ENCODE measurements at places on chromosomes 1 and 21. TPM values are rescaled to one million over a fixed set of nuclear protein-coding genes. Genes with fewer than 3 reads are reported as not detected.
A peak's percentile ranks its signal among the peaks of the same experiment; 100 is the strongest.

GJA4 gene
- not detected for polyA plus RNA-seq

EXO1 gene
- polyA plus RNA-seq, result 4.9 TPM

GRCh38 chr1:53835491-53835890 is 2.6 kb downstream of the NDC1 start:
- peaks cover 2% of the 10 kb centered on the region for H3K36me3 ChIP-seq
- no peaks in the 10 kb centered on the region for H3K27me3 ChIP-seq
- H3K27ac ChIP-seq, result no peak overlapping the region
- no peaks in the 10 kb centered on the region for H3K4me1 ChIP-seq

- H3K4me3 ChIP-seq, result no peak overlapping the region
- no peaks in the 10 kb centered on the region for H3K36me3 ChIP-seq
- H3K27ac ChIP-seq, result no peak overlapping the region
- peak; percentile 5 for DNase-seq
- no peaks in the 10 kb centered on the region for H3K4me1 ChIP-seq
Measured at GRCh38 chr1:221961532-221962292, 219.8 kb upstream of the DUSP10 start.

DNA sequence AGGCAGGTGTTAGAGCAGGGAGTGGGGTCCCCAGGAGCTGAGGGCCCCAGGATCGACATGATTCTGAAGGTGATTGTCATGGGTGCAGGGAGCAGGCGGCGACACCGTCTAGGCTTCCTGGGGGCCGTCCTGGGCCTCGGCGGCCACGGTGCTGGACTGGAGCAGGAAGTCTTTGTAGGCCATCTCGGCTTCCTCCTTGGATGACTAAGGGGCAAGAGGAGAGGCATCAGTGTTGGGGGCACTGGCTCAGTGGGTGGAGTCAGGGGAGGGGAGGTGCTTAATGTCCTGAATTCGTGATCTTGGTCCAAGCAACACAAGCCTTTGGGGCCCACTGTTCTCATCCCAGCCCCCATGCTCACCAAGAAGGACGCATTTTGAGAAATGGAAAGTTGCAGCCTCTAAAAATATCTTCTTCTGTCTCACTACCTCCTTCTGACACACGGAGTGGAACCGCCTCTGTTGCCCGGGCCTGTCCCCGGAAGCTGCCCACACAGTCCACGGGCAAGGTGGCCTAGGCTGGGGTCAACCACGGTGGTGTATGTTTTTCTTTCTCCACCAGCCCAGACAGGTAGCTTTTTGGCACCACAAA is 8.6 kb upstream of the FCMR start:
- H3K36me3 ChIP-seq, result peaks cover 37% of the 10 kb centered on the region
- H3K27me3 ChIP-seq, result no peaks in the 10 kb centered on the region
- H3K4me3 ChIP-seq, result no peak overlapping the region
- peak overlapping the region; percentile 55 for H3K27ac ChIP-seq
- peak; percentile 18 for DNase-seq

DNA sequence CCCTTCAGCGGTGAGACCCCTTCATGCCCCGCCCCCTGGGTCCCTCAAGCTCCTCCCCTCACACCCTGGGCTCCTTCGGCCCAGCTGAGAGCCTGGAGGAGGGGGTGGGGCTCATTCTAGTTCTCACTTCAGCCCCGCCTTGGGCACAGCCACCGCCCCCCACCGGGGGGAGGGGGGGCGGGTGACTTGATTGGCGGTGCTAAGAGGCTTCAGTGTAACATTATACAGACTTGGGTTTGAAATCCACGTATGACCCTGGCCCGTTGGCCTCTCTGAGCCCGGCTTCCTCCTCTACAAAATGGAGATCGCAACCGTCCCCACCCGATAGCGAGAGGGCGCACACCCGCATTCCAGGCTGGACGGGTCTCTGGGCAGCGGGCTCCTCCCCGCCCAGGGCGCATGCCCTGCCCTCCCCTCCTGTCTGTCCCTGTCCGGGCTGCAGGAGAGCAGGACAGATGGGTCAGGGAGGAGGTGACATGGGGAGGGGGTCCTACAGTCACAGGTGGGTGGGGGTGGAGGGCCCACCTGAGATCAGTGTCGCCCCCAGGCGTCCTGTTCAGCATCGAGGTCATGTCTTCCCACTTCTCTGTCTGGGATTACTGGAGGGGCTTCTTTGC is 5.1 kb downstream of the CLCNKB start:
- peaks cover 10% of the 10 kb centered on the region for H3K4me1 ChIP-seq
- peak overlapping the region; percentile 18 for H3K4me3 ChIP-seq
- H3K27ac ChIP-seq, result no peak overlapping the region

DNA sequence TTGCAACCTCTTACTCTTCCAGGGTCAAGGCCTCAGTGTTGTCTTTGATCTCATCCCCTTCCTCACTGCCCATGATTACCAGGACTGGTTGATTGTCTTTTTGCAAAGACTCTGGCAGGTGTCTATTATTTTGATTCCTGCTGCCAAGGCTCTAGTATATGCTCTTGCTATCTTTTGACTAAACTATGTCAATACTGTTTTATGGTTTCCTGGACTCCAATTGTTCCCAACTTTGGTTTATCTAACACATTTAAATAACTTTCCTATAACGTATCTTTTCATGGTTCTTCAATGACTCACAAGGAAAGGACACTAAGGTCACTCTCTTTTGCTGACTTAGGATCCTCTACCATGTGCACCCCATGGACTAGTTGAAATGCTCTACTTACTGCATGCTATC is 141.5 kb downstream of the PTPRC start:
- H3K27me3 ChIP-seq, result no peaks in the 10 kb centered on the region
- no peaks in the 10 kb centered on the region for H3K4me1 ChIP-seq

- peaks cover 3% of the 10 kb centered on the region for H3K4me1 ChIP-seq
- no peak for DNase-seq
- no peak overlapping the region for H3K4me3 ChIP-seq
- H3K36me3 ChIP-seq, result no peaks in the 10 kb centered on the region
- no peak overlapping the region for H3K27ac ChIP-seq
Measured at GRCh38 chr1:160672789-160673695, 26.2 kb upstream of the SLAMF1 start.

GRCh38 chr1:7975212-7975865 is 13.8 kb downstream of the PARK7 start:
- H3K36me3 ChIP-seq, result peaks cover 64% of the 10 kb centered on the region
- DNase-seq, result peak; percentile 84
- H3K27ac ChIP-seq, result no peak overlapping the region
- H3K4me1 ChIP-seq, result no peaks in the 10 kb centered on the region

- no peaks in the 10 kb centered on the region for H3K4me1 ChIP-seq
- H3K27me3 ChIP-seq, result no peaks in the 10 kb centered on the region
- no peak overlapping the region for H3K27ac ChIP-seq
- no peak for DNase-seq
Measured at GRCh38 chr21:33828083-33828482, 87.5 kb downstream of the ATP5PO start.

DNA sequence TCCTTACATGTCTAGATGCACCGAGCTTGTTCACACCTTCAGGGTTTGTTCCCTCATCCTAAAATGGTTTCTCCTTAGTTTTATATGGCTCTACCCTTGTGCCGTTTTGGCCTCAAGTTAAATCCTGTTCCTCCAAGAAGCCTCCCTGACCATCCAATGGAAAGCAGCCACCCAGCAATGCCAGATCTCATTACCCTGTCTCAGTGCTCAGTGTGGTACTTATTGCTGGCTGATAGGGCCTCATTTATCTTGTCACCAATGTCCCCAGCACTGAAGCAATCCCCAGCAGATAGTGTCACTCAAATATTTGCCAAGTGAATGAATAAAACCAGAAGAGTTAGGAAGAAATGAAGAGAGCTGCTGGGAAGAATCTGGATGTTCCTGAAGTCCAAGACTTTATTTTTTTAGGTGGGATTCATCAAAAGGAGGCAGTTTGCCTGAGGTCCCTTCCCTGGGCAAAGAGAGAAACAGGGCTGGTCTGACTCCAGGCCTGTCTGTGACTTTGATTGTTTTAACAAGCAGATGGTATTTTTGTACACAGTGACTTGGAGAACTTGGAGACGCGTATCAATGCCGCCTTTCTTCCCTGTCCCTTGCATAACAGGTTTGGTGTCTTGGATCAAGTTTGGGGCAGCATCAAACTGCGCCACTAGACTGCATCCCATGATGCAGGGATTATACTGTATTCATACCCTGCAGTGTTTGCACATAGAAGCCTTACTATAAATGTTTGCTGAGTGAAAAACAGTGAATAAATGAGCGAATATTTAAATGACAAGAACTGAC is 221.2 kb downstream of the DISC1 start:
- H3K27me3 ChIP-seq, result no peaks in the 10 kb centered on the region
- H3K36me3 ChIP-seq, result no peaks in the 10 kb centered on the region
- DNase-seq, result no peak

GRCh38 chr1:225845097-225845496 is 35.2 kb downstream of the EPHX1 start:
- H3K36me3 ChIP-seq, result peaks cover 81% of the 10 kb centered on the region
- no peak overlapping the region for H3K4me3 ChIP-seq
- DNase-seq, result no peak
- peaks cover 24% of the 10 kb centered on the region for H3K4me1 ChIP-seq
